Stimulated activated CD8-positive, alpha-beta memory T cell treated with anti-CD3 and anti-CD28 coated beads, Interleukin-7, amount 100 ng/mL, for 1 hour (primary cell): ENCODE measurements at places on chromosomes 4 and X.
A peak's percentile ranks its signal among the peaks of the same experiment; 100 is the strongest.

DNA sequence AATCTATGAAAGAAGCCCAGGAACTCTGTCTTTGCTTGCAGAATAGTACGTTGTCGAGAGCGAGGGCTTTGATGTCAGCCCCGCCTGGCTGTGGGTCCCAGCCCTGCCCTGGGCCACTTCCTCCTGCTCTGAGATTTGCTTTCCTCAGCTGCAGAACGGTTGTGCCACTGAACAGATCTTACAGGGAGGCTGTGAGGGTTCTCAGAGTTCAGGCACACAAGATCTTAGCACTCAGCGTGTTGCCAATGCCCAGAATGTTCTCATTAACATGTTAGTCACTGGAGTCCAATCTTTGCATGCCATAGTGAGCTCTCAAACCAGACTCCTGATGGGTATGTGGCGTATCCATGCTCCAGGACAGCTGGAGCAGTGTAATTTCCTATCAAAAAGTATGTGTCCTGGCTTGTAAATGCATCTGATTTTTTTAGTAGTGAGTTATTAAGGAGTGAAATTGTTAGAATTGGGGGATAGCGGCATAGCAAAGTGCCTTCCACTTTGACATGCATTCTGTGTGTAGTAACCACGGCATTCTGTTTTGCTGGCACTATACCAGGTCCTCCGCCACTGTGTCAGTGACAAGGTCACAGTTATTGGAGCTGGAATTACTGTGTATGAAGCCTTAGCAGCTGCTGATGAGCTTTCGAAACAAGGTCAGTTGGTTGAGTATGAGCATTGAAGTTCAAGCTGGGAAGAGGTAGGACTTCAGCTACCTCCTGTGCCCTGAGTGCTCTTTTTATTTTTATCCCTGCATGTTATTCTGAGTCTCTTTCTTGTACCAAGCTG lies 31.6 kb downstream of the TKTL1 start:
- no peak for DNase-seq

DNA sequence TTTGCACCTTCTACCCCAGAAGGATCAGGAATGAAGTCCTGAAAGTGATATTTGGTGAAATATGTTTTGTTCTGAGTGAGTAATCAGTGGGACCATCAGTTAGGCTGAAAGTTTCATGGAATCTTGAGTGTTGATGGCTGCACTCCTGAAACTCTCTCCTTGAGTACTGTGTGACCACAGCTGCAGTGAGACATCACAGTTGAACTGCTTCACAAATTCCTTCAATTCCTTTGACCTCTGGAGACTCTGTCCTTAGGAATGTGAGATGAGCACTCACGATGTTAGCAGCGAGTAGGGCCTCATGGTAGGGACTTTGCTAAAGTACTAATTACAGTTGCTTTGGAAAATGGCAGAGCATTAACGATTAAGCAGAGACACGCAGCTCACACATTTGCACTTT lies 142.9 kb upstream of the SLC4A4 start:
- DNase-seq = no peak

- peak; percentile 2 for DNase-seq
Observed at GRCh38 chr4:87679449-87680169, 29.5 kb downstream of the DMP1 start.

- DNase-seq = no peak
Observed at GRCh38 chr4:112947616-112948015, 101.8 kb upstream of the ANK2 start.

DNA sequence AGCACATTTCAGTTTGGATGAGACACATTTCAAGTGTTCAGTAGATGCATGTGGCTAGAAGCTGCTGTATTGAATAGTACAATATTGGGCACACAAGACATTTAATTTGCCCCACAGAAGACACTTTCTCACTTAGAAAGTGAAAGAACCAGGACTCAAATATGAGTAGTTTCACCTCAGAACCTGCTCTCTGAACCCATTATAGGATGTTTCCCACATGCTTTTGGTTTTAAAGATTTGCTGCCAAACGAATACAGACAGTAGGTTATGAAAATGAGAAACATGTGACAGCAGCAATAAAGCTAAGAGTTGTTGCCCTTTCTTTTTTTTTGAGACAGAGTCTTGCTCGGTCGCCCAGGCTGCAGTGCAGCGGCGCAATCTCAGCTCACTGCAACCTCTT lies 32.3 kb downstream of the C4orf54 start:
- DNase-seq = no peak

GRCh38 chr4:53196882-53197771 lies 168.7 kb downstream of the SCFD2 start:
- DNase-seq = no peak

DNA sequence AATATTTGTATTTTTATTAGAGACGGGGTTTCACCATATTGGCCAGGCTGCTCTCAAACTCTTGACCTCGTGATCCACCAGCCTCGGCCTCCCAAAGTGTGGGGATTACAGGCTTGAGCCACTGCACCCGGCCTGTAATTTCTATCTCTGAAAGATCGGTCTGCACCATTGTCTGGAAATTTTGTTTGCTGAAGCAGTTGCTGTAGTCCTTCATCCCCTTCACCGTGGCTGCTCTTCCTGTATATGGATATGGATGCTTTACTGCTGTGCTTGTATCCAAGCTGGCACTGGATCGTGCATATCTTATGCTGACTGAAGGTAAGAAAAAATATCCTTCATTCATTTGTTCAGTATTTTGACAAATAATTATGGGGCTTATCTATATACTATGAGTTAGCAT lies 338.4 kb upstream of the GNPDA2 start:
- DNase-seq = no peak

GRCh38 chr4:7807351-7807921 lies 132.2 kb downstream of the AFAP1 start:
- DNase-seq = no peak

DNA sequence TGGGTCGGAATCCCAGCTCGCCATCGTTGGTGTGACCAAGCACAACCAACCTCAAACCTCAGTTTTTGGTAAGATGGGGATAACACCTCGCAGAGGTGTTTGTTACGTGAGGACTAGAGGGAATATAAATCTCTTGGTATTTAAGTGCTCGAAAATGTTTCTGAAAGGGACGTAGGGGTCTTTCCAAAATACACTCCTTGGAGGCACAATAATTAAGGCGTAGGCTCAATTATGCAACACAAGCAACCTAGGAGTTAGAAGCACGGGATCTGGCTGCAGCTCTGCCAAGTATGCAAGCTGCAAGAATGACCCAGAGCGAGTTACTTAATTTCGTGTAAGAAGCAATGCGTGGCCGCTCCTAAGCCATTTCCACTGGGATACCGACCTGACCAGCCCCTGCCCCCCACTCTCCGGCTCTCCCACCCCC lies 552 bp downstream of the ADH5 start:
- DNase-seq = no peak

DNA sequence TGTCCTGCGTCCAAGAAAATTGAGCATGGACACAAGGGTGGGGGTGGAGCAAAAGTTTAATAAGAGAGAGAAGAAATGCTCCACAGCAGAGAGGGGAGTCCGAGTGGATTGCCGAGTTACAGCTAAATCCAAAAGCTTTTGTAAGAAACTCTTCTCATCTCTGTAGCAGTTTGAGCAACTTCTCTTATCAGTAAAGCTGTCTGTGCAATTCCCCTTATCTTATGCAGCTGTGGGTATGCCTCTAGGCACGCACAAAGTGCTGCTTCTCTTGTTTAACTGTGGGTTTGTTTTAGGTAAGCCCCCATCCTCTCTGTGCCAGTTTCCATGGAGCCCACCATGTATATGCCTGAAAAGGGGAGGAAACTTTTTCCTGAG lies 44.8 kb downstream of the HMGB2 start:
- DNase-seq = no peak

- DNase-seq = no peak
Observed at GRCh38 chr4:27057662-27058061, 197.0 kb downstream of the STIM2 start.

DNA sequence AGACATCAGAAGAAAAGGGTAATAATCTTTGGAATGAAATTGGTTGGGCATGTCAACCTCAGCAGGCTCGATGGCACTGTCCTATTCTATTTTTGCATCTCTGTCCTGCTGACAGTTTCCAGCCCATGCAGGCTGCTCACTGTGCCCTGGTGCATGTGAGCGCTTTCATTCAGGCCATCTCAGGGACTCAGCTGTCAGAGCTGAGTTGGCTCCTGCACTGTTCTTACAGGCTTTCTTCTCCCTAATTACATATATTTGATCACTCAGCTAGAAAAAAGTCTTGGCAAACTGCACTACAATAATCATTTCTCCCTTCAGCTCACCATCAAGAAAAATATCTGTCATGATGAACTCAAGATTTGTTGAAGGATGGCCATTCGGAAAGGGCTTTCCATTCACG lies 84.7 kb downstream of the RASL11B start:
- DNase-seq = no peak

GRCh38 chrX:147850875-147851274 lies 60.8 kb upstream of the FMR1 start:
- DNase-seq = no peak

DNA sequence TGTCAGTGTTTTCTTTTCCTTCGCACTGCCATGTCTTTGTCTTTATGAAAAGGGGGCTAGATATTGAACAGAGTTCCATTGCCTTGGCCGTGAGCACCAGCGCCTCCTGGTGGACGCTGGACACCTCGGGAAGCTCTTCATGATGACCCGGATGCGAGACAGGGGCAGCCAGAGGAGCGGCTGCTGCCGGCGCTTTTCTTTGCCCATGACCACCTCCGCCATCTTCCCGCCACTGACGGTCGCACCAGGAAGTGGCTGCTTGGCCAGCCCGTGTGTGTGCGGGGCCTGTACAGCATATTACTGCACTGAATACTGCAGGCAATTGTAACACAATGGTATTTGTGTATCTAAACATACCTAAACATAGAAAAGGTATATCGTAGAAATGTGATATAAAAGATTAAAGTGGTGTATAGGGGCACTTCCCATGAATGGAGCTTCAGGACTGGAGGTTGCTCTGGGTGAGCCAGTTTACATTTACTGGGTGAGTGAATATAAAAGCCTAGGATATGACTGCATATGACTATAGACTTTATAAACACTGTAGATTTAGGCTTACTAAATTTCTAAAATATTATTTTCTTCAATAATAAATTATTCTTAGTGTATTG lies 15.8 kb upstream of the GRIA2 start:
- DNase-seq = no peak

DNA sequence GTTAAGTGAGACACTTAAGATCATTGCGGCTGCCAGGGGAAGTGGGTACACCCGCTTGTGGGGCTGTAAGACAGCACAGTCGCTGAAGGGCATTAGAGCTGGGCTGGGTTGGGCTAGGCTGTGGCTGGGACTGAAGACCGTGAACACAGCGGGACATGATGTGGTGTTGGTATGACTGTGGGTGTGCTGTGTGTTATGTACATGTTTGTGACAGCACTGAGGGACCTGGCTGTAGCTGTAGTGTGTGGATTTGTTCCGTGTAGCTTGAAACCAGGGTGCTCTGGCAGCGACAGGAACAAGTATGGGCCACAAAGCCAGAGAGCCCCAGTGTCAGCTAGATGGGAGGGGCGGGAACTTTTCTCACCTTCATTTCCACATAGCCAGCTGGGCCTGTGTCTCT lies 82.1 kb downstream of the NHSL2 start:
- peak; percentile 25 for DNase-seq

- no peak for DNase-seq
Observed at GRCh38 chr4:95360256-95360903, 188.4 kb downstream of the UNC5C start.

GRCh38 chr4:158179465-158179864 lies 6.6 kb upstream of the GASK1B start:
- no peak for DNase-seq

GRCh38 chrX:142998447-142999198 lies 27.1 kb upstream of the SPANXN4 start:
- no peak for DNase-seq

DNA sequence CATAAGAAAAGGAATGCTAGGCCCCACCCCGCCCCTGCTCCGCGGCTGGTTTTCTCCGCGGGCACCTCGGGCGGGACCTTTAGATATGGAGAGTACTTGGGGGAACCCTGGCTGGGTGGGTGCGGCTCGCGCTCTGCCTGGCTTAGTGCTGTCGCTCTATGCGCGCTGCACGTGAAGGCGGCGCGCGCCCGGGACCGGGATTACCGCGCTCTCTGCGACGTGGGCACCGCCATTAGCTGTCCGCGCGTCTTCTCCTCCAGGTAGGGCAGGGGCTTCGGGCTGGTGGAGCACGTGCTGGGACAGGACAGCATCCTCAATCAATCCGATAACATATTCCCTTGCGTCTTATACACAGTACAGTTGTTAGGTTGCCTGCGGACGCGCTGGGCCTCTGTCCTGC lies 56.0 kb downstream of the MAGEB10 start:
- no peak for DNase-seq

- DNase-seq = no peak
Observed at GRCh38 chr4:42282081-42282901, 115.0 kb upstream of the SHISA3 start.

DNA sequence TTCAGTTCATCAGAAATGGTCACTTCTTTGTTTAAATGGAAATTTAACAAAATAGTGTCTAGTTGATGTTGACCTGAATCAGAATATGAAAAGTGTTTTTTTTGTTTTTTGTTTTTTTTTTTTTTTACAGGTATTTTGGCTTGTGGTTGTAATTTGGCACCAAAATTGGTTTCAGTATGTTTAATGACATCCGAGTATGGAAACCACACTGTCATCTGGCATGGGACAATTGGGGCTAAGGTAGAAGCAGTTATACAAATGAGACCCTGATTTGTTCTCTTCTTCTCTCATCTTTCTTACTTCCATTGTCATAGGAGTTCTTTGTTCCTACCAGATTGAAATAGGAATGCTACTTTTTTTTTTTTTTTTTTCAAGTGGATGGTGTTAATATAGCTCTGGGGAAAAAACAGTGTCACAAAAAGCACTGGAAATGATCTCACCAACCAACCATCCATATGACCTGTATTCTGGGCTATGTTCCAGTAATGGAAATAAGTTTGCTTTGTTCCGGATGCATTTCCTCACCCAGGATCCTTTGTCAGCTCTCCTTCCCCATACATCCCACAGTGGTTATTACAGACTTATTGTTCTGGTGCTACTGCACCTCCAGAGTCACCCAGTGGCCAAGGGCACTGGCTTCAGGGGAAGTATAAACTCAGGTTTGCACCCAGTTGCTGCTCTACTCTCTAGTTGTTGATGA lies 95.8 kb downstream of the ATXN3L start:
- DNase-seq = no peak

DNA sequence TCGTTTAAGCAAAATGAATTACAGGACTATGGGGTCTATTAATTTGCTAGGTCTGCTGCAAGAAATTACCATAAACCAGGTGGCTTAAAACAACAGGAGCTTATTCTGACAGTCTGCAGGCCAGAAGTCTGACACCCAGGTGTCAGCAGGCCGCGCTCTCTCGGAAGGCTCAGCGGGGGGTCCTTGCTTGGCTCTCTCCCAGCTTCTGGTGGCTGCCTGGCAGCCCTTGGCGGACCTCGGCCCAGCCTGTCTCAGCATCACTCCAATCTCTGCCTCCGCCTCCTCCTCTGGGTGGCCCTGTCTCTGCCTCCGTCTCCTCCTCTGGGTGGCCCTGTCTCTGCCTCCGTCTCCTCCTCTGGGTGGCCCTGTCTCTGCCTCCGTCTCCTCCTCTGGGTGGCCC lies 580.5 kb upstream of the FAT1 start:
- DNase-seq = no peak

GRCh38 chr4:16694884-16695276 lies 203.6 kb downstream of the LDB2 start:
- DNase-seq = no peak
